ENCODE measurements at places on chromosomes 1 and 21.

- no peak for DNase-seq
Observed at GRCh38 chr1:194161591-194161990, 975.2 kb upstream of the B3GALT2 start.

DNA sequence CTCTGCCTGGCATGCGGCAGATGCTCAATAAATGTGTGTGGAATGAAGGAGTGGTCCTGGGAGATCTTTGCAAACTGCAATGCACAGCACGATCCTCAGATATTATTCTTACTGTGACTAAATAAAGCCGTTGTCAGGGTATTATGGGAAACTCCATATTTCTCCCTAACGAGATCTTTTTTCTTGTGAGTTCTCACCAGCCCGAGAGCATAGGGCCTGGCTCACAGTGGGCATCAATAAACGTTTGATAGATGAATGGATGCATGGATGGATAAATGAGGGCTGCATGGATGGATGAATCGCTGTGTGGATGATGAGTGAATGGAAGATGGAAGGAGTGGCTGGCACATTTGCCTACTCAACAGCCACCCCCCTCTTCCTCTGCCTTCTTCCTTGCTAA lies 69.6 kb downstream of the SDC3 start:
- no peak for DNase-seq

DNA sequence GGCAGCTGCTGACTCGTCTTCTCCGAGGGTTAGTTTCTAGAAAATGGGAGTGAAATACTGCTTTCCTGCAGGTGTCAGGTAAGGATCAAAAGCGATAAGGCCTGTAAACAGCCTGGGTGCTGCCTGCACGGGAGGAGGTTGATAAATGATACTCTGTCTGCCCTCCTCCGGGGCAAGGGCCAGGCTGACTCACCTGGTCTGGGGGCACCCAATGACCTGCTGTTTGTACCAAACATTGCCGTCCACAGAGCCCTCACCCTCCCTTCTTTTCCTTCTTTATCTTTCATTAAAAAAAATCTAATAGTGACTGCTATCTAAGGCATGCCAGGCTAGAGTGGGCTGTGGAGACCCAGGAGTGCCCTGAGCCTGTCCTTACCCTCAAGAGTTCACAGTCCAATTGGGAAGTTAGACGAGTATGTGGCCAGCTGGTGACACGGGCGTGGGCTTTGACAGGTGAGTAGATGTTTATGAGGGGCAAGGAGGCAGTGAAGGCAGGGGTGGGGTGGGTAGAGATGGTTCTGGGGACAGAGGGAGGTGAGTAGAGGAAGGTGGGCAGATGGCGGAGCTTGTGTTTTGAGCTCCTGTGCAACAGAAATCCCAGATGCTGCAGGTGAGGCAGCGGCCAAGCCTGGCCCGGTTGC lies 16.2 kb downstream of the EDN2 start:
- DNase-seq: no peak

- no peak for DNase-seq
Observed at GRCh38 chr1:205950280-205950679, 7.0 kb upstream of the SLC26A9 start.

- no peak for DNase-seq
Observed at GRCh38 chr1:240823357-240823756, 211.4 kb upstream of the GREM2 start.

DNA sequence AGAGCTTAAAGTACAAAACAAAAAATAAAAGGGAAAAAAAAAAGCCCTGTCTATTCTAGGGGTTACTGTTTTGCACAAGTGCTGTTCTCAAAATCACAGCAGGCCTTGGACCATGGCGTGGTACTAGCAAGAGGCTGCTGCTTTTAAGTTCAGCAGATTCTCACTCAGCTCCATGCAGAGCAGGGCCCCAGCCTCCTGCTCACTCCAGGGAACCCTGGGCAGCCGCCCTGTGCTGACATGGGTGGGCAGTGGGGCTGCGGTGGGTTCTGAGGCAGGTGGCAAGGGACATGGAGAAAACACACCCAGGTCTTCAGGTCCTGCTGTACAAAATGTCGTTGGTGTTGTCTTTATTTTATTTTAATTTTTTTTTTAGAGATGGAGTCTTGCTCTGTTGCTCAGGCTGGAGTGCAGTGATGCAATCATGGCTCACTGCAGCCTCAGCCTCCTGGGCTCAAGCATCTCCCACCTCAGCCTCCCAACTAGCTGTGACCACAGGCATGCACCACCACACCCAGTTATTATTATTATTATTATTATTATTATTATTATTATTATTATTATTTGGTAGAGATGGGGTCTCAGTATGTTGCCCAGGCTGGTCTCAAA lies 170.9 kb downstream of the DYRK1A start:
- no peak for DNase-seq

- no peak for DNase-seq
Observed at GRCh38 chr1:151596166-151596953, 15.5 kb upstream of the SNX27 start.

DNA sequence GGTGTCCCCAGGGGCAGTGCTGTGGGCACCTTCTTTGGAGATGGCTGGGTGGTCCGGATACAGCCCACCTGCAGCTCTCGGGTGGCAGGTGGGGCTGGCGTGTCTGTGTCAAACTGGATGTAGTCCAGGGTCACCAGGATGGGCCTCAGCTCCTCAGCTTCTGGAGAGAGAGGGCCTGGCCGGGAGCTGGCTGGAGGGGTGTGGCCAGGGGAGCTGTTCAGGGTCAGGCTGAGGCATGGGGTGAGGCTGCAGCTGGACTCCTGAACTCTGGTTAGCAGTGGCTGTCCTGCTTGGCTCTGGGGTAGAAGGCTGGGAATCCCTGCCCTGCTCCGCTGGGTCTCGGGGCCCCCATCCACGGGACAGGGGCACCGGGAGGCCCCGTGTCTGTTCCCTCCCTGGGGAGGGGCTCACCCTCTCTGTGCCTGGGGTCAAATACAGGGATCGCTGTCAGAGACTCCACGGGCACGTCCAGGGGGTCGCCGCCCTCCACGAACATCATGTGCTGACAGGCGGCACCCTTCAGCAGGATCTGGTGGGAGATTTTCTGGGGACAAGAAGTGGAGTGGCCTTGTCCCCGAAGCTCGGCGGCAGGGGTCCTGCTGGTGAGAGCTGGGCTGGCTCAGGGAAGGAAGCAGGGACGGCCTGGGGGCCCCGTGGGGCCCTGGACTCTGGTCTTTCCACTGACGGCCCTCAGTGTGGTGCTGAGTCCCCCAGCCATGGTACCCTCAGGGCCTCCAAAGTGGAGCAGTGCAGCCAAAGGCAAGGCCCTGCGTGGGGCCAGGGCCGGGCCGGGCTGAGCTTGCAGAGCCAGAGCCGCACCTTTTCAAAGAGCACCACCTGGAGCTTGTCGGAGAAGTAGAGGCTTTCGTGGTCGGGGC lies 4.1 kb upstream of the TMEM52 start:
- no peak for DNase-seq

DNA sequence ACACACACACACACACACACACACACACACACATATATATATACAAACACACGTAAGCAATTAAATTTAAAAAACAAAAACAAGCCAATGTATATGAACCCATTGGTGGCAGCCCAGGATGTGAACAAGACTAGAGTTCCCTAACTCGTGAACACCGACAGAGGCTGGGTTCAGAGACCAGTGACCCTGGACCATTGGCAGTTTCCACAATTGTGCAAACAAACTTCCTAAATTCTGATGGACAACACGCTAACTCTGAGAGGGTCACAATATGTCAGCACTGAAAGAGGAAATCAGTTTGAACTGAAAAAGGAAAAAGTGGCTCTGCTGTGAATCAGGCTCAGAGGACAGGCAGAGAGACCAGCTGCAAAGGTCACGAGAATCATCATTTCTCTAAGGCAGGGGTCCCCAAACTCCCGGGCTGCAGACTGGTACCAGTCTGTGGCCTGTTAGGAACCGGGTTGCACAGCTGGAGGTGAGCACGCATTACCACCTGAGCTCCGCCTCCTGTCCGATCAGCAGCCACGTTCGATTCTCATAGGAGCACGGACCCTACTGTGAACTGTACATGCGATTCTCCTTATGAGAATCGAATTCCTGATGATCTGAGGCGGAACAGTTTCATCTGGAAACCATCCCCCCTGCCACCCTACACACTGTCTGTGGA lies 50.5 kb upstream of the ERO1B start:
- DNase-seq: no peak

GRCh38 chr21:29091033-29091432 lies 17.6 kb upstream of the CCT8 start:
- DNase-seq: no peak

DNA sequence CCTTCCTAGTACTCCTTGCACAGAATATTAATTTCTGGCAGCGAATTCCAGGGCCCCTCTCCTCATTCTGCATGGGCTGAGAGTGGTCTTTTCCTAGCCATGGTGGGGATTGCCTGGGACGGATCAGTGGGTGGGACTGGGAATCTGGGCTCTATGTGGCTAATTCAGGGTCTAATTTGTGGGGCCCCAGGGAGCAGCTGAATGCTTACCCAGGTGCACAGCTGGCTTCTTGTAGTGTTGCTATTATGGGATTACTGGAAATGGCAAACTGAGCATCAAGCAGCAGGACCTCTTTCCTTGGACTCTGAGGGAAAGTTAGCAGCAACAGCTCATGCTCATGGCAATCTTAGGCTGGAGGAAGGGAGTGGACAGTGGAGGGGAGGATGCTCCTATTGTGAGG lies 187.1 kb upstream of the CACNA1E start:
- DNase-seq: no peak

GRCh38 chr1:94715321-94715720 lies 104.8 kb upstream of the SLC44A3 start:
- DNase-seq: no peak

GRCh38 chr1:66176012-66176715 lies 357.8 kb upstream of the SGIP1 start:
- no peak for DNase-seq

GRCh38 chr1:186620566-186621350 lies 59.5 kb downstream of the PTGS2 start:
- no peak for DNase-seq

DNA sequence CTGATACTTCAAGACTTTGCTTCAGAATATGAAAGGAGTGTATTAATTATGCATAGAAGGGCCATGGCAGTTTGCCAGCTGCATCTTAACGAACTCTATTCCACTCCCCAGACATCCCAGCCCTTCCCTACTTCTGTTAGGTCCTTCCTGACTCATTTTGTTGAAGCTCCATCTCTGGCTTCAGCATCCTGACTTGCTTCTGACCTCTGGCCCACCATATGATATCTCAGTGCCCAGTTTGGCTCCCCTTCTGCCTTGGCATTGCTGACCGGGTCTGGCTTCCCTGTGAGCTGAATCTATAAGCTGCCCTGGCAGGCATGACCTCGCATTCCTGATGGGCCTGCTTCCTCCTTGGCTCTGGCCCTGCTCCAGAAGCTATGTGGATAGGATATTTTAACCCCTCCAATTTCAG lies 27.6 kb upstream of the ARHGAP29 start:
- DNase-seq: no peak

- DNase-seq: no peak
Observed at GRCh38 chr1:229012823-229013222, 258.1 kb upstream of the RAB4A start.

DNA sequence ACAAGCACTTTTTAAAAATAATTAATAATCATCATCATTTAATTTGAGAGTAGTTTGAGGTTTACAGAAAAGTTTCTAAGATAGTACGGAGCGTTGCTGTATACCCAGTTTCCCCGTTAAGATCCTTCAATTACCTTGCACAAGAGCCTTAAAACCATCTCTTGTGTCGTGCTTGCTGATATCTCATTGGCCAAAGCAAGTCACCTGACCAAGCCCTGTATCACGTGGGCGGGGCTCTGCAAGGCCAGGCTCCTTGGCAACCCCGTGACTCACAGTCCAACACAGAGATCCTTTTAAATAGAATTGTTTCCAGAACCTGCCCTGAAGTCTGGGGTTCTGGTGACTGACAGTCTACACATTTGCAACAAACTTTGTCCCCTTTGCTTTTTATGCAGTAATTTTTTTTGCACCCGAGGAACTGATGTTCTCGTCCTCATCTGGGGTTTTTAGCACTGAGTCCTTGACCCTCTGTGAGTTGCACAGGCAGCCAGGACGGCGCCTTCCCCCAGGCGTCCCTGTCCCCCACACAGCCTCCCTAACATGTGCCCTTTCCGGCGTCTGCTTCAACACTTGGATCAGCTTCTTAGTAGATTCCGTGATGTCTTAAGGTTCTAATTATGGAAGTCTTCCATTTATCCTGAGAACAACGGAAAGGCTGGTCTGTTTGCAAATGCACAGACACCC lies 183.3 kb upstream of the TMEM51 start:
- no peak for DNase-seq

DNA sequence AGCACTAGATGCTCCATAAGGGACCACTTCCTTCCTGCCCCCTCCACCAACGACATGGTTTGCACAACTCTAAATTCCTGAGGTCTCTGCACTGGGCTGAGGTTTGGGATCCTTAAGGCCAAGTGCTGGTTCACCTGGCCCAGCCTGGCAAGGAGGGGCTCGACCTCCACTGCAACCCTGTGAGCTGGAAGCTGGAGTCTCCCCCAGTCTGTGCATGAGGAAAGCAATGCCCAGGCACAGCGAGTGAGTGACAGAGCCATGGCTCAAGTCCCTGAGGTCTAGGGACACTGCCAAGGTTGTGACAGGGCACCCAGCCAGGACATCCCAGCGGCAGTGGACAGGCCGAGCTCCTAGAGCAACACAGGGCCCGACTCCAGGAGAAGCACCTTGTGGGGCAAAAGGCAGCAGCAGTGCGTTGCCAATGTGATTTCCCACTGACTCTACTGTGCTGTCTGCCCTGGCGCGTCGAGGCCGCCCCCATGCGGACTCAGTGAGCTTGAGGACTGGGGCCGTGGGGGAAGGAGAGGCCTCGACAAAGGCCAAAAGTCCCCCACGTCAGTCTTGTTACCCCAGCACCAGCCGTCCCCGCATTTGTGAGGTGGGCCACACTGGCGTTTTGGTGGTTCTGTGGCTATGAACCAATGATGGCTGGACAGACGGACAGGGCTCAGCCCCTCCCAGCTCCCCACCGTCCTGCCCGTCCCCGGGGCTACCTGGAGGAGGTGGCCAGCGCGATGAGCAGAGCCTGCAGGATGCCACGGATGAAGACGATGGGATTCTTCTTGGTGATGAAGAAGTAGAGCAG lies 30.0 kb downstream of the PODN start:
- no peak for DNase-seq

- DNase-seq: no peak
Observed at GRCh38 chr1:14759042-14759818, 160.7 kb downstream of the KAZN start.

DNA sequence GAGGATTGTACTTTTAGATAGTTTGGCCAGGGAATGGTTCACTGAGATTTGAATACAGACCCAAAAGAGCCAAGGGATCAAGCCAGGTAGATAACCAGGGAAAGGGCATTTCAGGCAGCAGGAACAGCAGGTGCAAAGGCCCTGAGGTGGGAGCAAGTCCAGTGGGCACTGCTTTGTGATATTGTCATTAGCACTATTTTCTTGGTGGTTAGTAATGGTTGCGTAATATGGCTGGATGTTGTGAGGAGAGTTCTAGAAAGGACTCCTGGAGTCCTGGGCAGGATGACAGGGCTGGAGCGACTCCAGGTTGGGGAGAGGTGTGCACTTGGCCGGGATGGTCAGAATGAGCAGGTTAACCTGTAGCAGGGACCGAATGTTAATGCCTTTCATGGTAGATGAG lies 4.4 kb downstream of the AZIN2 start:
- DNase-seq: no peak
